ENCODE measurements at places on chromosomes 16 and 17.

DNA sequence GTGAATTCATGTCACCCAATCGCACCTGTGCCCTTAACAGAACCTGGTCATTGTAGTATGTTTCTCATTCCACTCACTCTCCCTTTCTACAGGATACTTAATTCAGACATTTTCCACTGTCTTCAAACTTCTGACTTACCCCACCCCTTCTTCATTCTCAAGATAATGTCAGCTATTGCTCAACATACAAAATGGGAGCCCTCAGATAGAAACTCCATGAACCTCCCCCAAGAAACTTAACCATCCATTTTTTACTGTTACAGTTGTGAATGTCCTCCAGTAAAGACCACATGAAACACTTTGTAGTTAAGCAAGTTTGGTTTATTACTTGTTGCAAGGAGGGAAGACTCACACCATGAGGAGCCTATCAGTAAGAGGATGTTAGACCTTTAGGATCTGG, 22.1 kb upstream of the ARHGAP17 start:
- DNase-seq = no peak

DNA sequence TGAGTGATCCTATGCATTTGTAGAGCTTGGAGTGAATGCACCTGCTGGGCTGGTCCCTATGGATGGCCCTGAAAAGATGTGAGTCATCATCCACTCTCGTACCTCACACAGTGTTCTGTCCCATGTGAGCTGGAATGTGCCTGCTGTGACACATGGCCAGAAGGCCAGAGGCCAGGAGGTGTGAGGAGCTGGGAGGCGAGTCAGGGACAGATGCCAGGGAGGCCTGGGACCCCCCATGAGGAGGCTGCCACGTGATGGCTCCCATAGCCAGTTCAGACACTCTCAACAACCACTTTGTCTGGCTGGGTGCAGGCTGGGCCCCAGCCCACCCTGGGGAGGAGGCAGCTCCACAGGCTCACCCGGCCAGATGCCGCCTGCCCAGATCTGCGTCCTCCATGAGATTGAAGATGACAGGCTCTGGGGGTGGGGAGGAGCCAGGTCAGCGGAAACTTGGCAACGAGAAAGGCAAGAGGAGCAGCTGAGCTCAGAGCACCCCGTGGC, 168.8 kb downstream of the C16orf78 start:
- no peak for DNase-seq

- DNase-seq = no peak
These were observed 10.2 kb downstream of the TEX2 start for GRCh38 chr17:64252831-64253230.

GRCh38 chr17:13813347-13814240, 211.9 kb upstream of the HS3ST3A1 start:
- DNase-seq = no peak

DNA sequence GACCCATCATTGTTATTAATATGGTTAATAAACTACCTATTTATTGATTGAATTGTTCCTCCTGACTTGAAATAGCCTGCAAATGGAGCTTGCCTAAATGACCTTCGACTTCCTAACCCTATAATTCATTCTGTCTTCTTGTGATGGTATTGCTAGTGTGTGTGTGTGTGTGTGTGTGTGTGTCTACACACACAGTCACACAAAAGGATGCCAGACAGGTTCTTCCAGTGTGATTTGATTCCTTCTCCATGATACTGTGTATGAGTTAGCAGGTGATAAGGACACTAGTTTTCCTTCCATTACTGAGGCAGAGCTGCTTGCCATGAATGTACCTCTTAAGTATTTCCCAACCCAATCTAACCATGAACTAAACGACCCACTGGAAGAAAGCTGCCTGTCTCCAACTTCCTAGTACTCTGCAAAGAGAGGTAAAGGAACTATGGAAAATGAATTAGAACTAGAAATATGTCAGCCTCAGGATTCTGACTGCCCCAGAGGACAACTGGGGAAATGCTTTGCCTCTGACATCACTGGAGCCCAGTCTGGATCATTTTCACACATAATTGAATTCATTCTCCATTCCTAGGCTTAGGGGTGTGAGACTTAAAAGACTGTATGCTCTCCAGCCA, 3.5 kb upstream of the CDC6 start:
- no peak for DNase-seq

GRCh38 chr16:57127037-57127763, 34.8 kb downstream of the CPNE2 start:
- no peak for DNase-seq

- DNase-seq = no peak
These were observed 1685.0 kb downstream of the TP53TG3F start for GRCh38 chr16:35144212-35144932.

- no peak for DNase-seq
These were observed 87.8 kb downstream of the PLXDC1 start for GRCh38 chr17:39063681-39064069.

GRCh38 chr16:50295541-50296132, 29.3 kb downstream of the ADCY7 start:
- no peak for DNase-seq

DNA sequence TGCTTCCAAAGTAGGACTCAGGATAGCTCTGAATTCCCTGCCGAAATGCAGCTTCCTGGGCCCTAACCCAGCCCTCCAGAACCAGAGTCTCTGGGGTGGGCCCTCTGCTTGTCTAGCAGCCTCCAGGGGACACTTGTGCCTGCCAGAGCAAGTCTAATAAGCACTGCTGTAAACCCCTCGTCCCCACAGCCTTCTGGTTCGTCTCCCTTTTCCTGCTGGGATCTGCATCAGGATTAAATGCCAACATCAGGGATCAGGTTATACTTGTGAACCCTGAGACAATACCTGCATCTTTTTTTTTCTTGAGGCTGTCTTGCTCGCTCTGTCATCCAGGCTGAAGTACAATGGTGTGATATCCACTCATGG, 282.0 kb downstream of the SEC14L1 start:
- DNase-seq = no peak

DNA sequence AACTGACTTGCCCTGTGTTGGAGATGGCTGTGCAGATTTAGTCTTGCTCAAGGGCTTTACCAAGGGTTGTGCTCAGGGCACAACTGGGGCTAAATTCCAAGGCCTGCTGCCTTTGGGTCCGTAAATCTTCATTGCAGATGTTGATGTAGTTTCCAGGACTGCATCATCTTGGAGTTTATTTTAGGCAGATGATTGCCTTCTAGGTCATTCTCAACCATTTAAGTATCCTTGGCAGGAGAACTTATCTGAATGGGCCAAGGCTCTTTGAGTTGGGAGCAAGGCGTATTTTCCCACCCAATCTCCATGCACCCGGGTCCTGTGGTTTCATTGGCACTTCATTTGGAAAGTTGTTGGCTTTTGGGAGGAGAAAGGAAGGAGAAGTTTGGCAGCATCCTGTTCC, 200.3 kb downstream of the MSI2 start:
- DNase-seq = no peak

DNA sequence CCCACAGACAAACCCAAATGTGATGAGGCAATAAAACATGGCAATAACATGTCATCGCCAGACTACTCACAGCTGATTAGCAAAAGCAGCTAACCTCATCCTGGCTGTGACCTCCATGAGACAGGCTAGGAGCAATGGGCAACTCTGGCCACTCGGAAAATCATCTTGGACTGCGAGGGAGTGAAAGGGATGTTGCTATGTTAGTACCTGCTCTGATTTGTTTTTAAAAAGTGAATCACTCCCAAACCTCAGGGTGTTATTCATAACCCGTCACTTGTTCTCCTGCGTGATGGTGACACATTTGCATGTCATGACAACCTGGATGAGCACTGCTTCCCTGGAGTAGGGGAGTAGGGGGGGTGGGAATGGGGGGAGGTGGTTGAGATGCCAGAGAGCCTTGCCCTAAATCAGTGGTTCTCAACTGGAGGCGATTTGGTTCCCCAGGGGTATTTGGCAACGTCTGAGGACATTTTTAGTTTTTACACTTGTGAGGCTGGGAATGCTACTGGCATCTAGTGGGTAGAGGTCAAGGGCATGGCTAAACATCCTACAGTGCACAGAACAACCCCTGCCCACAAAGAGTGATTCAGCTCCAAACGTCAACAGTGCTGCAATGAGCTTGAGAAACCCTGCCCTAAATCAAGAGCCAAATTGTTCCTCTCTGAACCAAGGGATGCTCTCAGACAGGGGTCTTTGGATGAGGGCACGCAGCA, 241.7 kb downstream of the SOX9 start:
- no peak for DNase-seq

DNA sequence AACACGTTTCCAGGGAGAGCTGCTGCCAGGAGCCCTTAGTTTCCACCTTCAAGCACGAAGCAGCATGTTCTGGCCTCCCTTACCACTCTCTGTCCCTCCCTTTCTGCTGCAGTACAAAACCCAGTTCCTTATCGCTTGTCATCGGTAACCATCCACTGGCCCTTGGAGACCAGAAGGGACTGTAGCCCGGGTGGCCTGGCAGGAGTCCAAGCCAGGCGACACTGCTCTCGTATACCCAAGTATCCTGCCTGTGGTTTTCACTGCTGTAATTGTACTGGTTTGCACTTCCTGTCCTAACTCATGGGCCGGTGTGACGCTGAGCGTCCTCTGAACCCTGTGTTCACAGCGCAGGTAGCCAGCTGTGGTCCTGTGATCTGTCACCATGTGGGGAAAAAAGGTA, 81.1 kb downstream of the MAF start:
- no peak for DNase-seq

GRCh38 chr16:14553447-14553846, 76.6 kb downstream of the PARN start:
- DNase-seq = no peak

DNA sequence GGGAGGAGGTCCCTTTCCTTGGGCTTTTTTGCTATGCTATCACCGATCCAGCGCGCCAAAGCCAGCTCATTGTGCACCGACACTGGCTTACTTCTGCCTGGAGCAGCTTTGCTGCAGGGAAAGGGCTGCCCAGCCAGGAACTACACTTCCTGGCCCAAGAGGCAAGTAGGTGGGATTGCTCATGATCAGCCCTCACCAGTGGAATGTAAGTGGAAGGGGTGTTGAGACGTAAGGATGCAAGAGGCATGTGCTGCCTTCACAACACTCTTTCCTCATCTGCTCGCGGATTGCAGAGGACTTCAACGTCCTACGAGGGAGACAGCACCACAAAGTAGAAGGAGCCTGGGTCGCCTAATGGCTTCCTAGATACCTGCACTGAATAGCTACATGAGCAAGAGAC, 104.3 kb upstream of the FOXF1 start:
- DNase-seq = no peak

DNA sequence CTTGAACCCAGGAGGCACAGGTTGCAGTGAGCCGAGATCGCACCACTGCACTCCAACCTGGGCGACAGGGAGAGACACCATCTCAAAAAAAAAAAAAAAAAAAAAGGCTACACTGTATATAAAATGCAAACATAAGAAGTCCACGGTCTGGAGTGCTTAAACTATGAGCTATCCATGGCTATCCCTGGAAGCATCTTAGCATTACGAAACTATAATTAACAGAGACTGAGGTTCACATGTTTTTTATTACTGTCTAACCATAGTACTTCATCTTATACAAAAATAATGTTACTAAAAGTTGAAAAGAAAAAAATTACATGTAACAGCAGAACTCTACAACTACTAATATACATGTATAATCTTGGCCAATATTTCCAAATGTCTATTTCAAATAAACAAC, 32.8 kb downstream of the HELZ start:
- no peak for DNase-seq

GRCh38 chr17:14827396-14827919, 437.7 kb downstream of the PMP22 start:
- no peak for DNase-seq

GRCh38 chr16:68612996-68613395, 32.1 kb upstream of the CDH3 start:
- no peak for DNase-seq

- no peak for DNase-seq
These were observed 41.7 kb downstream of the ESRP2 start for GRCh38 chr16:68194251-68194650.

DNA sequence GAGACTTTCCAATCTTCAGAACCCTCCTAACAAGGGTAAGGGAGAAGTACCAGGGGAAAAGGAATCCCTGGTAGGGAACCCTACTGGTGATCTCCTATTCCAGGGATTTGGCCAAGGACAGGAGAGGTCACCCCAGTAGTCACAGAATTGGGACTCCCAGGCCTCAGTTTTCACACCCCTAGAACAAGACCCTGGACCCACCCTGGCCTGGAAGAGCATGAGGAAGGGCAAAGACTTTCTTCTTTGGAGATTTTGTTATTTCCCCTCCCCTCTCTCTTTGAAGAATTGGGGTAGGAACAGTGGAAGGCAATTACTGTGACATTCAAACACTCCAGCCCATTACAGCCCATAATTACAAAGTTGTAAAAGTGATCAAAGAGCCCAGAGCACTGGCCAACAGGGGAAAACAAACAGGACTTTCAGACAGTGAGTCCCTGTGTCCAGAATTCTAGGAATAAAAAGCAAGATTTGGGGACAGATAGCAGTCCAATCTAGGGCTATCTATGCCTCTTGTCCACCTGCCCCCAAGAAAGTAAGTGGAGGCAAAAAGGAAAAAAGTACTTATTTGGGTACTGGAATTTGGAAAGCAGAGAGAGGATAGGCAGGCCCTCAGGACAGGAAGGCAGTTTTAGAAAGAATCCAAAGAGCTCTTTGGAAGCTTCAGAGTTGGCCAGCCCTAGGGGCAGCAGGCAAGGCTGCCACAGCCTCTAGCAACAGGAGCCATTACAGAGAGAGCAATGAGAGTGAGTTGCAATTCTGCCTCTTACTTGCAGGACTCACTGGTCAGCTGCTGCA, 13.4 kb upstream of the SUPT4H1 start:
- no peak for DNase-seq

- no peak for DNase-seq
These were observed 50.7 kb upstream of the DOC2B start for GRCh38 chr17:231966-232807.

DNA sequence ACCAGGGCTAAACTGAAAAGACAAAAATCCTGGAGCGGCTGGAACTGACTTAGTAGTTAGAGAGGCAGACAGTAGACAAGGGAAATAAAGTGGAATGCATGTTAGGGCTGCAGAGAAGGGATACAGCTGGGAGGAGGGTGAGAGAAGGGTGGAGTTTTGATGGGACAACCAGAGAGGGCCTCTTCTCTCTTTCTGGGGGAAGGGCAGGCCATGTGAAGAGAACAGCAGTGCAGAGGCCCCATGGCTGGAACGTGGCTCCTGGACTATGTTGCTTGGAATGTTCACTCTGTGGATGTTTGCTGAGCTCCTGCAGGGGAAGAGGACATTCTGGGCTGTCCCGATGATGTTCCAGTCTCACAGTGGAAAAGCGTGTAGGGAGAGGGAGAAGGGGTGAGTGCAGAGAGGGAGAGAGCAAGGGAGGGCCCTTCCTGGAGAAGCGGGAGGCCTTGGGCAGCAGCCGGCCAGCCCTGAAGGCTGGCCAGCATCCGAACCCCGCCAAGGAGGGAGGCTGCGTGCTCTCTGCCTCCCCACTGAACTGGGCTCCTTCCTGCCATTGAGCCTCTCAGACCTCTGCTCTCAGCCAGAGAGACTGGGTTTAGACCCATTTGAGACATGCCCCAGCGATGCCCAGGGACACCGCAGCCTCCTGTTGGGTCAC, 33.1 kb upstream of the GSE1 start:
- DNase-seq = no peak

- DNase-seq = no peak
These were observed 90.3 kb upstream of the XYLT1 start for GRCh38 chr16:17561056-17561455.

- DNase-seq = no peak
These were observed 16.9 kb downstream of the MAP3K3 start for GRCh38 chr17:63639125-63639524.

- DNase-seq = no peak
These were observed 4.4 kb downstream of the LDHD start for GRCh38 chr16:75111961-75112733.

GRCh38 chr17:57881143-57881542, 31.3 kb upstream of the MRPS23 start:
- no peak for DNase-seq

GRCh38 chr17:81384929-81385319, 10.3 kb upstream of the BAHCC1 start:
- DNase-seq = no peak
